ENCODE measurements at places on chromosomes 4 and X.
A peak's percentile ranks its signal among the peaks of the same experiment; 100 is the strongest.

DNA sequence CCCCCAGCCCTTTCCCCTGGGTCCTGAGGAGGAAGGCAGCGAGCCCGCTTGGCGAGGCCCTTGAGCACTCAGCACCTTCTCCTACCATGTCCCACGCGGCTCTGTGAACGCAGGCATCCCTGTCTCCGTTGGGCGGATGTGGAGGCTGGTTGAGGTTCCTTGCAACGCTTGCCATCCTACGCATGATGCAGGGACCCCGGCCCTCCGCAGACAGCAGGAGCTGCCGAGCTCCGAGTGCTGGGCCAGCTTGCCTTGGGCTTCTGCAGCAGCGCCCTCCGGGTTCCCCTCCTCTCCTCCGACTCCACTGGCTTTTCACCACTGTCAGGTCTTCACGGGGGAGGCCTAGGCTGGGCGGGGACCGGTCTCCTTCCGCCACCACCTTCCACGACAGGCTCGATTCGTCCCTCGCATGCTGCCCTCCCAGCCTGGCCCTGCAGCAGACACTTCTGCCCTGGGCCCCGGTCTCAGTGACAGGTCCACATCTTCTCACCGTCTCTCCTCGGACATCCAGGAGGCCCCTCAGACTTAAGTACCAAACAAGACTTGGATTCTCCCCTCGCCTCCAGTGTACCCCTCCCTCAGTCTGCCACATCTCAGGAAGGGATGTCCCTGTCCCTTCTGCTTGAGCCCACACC lies 67.6 kb upstream of the HGFAC start:
- no peak for DNase-seq

- no peak for DNase-seq
These were observed 109.6 kb downstream of the TNIP2 start for GRCh38 chr4:2646396-2647149.

DNA sequence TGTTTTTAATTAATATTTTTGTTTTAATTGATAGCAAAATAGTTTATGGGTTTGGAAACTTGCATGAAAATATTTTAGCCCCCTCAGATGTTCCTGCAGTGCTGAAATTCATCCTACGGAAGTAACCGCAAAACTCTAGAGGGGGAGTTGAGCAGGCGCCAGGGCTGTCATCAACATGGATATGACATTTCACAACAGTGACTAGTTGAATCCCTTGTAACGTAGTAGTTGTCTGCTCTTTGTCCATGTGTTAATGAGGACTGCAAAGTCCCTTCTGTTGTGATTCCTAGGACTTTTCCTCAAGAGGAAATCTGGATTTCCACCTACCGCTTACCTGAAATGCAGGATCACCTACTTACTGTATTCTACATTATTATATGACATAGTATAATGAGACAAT lies 40.4 kb downstream of the MAP7D3 start:
- DNase-seq: no peak

DNA sequence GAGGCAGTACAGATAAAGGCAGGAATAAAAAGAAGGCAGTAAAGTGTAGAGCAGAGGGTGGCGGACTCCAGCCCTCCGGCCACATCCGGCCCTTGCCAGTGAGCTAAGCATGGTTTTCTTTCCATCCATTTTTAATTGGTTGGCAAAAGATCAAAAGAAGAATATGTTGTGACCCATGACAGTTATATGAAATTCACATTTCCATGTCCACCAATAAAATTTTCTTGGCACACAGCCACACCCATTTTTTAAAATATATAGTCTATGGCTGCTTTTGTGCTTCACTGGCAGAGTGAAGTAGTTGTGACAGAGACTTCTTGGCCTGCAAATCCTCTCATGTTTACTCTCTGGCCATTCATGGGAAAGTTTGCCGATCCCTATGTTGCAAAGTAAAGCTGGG lies 29.8 kb downstream of the SLC9A6 start:
- no peak for DNase-seq

GRCh38 chr4:79915246-79915645 lies 157.8 kb downstream of the ANTXR2 start:
- no peak for DNase-seq

GRCh38 chrX:72079607-72080006 lies 52.1 kb downstream of the RTL5 start:
- DNase-seq: no peak

DNA sequence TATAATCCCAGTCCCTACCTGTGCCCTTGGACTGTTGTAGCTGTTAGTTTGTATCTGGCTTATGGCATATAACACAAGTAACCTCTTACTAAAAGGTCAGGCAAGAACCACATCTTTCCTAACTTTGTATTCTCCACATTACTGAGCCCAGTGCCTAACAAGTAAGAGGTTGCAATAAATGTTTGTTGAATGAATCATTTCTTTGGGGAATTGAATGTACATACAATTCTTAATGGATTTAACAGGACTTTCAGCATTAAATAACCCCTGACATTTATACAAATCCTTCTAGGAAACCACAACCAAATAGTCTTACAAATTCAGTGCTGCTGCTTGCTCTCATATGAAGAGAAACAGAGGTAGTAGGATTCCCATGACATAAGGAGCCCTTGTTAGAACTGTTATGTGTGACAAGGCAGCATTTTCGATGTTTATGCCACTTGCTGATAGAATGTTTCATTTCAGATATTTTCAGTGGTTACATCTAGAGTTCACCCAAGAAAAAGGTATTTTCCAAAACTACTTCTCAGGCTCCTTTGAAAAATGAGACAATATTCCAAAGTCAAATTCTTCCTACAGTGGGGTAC lies 62.0 kb downstream of the MBNL3 start:
- DNase-seq: no peak

DNA sequence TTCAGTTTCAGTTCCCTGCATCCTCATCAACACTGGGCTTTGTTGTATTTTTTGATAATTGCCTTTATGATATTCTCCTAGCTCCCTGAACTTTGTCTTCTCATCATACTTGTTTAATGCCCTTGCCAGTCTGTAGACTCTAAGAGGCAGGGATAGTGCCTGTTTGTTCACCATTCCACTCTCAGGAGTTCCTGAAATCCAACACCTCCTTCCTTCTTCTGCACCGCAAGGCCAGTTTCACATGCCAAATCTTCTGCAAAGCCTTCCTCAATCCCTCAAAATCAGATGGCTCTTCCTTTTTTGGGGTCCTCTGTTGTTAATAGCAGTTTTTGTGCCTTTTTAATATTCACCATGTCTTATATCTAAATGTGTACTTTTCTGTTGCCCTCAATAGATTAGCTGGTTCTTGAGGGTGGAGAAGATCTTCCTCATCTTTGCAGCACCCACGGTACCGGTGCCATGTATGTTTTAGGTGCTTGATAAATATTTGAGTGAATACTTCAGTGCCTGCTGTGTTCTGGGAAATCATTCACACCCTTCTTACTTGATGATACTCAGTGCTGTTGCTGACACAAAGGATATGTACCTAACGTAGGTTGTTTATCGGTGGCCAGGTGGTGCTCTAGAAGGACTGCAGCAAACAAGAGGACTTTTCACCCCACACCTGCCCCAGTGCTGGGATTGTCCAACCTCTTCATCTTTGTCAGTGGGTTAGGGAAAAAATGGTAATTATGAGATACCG lies 85.3 kb upstream of the LIMCH1 start:
- DNase-seq: no peak

DNA sequence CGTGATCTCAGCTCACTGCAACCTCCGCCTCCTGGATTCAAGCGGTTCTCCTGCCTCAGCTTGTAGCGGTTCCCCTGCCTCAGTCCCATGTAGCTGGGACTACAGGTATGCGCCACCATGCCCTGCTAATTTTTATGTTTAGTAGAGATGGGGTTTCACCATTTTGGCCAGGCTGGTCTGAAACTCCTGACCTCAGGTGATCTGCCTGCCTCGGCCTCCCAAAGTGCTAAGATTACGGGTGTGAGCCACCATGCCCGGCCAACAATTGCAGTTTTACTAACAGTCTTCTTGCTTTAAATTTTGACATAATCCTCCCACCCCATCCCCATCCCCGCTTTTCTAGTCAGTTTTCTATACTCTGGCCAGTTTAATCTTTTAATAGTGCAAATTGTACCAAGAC lies 112.0 kb downstream of the CFAP299 start:
- no peak for DNase-seq

DNA sequence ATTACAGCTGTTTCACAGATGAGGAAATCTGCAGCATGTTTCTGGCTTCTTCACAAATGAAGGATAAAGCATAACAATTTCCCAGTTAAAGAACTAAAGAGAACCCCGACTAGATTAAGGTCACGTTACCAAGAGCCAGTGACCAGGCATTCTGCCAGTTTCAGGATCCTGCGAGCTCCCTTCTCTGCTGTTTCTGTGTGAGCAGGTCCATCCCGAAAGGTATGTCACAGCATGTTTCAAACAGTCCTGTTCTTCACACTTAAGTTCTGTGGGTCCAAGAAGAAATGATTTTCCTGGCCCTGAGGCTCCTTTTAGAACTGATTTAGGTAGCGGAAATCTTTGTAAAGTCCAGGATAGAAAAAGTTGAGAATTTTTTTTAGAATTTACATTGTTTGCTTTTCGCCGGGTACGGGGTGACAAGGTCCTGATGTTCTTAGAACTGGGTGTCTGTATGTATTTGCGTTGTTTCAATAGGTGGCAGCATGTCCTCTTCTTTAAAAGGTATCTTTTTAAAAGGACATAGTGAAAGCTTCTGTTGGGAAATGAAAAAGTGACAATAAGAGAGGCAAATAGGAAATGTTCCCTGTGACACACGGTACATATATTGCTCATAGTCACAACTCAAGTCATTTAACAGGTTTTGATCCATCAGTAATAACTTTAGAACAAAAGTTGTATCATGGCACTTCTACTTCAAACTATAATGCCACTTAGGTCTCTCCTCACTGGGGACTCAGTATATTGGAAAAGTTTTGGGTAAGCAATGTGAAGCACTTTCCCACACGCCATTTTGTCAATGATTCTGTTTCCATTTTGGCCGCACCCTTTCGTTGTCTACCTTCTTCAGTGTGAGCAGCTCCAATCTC lies 18.4 kb downstream of the IL21 start:
- peak; percentile 11 for DNase-seq

DNA sequence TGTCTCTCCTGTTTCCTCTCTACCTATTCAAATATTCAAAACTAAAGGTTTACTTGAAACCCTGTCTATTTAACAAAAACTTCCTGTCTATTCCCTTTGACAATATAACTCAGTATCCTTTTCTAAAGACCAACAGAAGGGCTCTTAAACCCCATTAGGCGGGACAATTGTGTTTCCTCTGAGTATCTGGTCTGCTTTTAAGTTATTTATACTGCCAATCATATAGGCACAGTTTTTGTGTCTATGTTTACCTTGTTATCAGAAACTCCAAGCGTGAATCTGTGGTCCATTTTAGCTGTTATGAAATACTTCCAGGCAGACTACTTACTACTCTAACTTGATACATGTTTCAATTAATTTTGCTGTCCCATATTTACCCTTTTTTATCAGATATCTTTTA lies 350.0 kb upstream of the CTSO start:
- DNase-seq: no peak

GRCh38 chr4:54118850-54119589 lies 19.1 kb downstream of the GSX2 start:
- DNase-seq: no peak

DNA sequence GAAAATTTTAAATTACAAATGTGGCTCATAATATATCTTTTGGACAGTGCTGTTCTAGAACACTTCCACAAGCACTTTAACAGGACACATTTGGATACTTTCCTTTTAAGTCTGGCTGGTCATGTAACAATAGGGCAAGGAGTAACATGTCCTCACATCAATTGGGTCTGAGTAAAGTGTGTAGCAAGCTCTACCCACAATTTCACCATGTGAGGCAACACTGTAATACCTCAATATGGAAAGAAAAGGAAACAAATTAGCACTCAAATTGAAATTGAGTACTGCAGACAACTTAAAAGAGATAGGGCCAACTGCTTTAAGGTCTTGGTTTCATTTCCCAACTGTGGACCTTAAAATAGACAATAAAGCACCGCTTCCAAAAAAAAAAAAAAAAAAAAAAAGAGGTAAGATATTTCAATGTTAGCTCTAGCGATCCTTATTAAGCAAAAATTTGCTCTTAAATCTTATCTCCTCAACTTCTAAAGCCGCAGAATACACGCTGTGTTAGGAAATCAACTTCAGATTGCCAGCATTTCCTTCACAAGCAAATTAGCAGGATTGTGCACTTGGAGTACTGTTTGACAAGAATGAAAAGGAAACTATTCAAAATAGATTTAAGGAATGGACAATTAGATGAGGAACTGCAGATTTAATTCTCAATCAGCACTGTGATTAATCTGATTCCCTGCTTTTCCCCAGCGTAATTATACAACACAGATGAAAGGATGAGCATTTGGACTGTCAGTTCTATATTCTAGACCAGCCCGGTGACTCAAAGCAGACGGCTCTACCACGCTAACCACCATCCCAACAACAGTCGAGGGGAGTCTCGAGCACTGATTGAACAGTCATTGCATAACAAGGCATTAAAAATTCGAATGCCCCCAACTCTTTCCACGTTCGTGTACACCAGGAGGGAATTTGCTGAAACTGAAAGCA lies 1.6 kb downstream of the CASK start:
- peak; percentile 3 for DNase-seq

DNA sequence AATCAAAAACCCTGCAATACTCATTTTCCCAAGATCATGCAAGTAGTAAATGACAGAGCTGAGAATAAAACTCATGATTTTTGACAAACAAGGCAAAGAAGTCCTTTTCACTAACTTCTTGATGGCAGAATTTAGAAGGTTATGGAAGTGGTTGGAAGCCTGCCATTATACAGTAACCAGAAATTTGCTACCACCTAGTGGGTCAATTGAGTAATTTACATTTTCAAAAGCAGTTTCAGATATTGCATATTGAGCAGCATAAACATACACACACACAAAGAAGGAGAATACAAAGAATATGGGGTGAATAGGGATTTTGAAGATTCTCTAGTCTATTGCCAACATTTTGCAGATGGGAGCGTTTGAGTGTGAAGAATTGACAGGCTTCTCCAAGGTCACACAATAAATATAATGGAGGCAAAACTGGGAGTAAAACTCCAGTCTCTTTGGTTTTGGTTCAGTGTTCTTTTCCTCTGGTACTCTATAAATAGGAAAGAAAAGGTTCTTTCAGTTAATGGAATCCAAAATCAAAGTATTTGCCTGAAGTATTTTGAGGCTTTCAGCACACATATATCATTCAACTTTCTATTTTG lies 70.2 kb downstream of the GC start:
- peak; percentile 58 for DNase-seq

DNA sequence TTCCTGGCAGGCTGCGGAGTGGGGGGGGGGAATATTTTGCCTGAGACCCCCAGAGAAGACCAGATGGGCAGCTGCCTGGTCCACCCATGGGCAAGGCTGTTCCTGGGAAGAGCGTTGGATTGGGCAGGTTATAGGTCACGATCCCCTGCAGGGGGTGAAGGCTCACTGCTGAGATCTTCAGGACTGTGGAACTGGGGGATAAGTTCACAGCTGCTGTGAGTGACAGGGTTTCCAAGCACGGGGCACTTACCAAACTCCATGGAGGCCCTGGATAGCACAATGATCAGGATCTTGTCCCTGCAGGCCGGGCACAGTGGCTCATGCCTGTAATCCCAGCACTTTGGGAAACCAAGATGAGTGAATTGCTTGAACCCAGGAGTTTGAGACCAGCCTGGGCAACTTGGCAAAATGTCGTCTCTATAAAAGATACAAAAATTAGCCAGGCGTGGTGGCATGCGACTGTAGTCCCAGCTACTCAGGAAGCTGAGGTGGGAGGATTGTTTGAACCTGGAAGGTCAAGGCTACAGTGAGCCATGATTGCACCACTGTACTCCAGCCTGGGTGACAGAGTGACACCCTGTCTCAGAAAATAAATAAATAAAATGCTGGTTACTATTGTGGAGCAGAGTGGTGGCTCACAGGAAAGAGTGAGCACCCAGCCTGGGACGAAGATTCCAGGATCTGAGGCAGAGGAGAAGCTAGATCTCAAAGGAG lies 68.0 kb upstream of the HELT start:
- DNase-seq: no peak

- no peak for DNase-seq
These were observed at the start of gene CLCN4 for GRCh38 chrX:10156199-10157031. CLCN4 (plus strand) TSS chrX:10156975; CDS start chrX:10185033, 28,058 bp downstream.
